ENCODE measurements at places on chromosomes 12 and 14. TPM values are rescaled to one million over a fixed set of nuclear protein-coding genes. Genes with fewer than 3 reads are reported as not detected.

ESR2 gene
- total RNA-seq, result not detected

- DNase-seq, result peak; percentile 52
- H3K4me1 ChIP-seq, result peaks cover 31% of the 10 kb centered on the region
- H3K27me3 ChIP-seq, result peaks cover 1% of the 10 kb centered on the region
- no peaks in the 10 kb centered on the region for H3K36me3 ChIP-seq
- H3K4me3 ChIP-seq, result peak overlapping the region; percentile 34
- H3K27ac ChIP-seq, result peak overlapping the region; percentile 75
These were observed 190.0 kb upstream of the C14orf180 start for GRCh38 chr14:104389326-104390220.

GRCh38 chr12:31323391-31324115, 2.4 kb downstream of the SINHCAF start:
- H3K27me3 ChIP-seq, result peaks cover 2% of the 10 kb centered on the region
- peaks cover 45% of the 10 kb centered on the region for H3K4me1 ChIP-seq
- DNase-seq, result no peak
- peak overlapping the region; percentile 87 for H3K4me3 ChIP-seq
- peaks cover 7% of the 10 kb centered on the region for H3K36me3 ChIP-seq

GRCh38 chr12:92185052-92185451, 39.4 kb upstream of the BTG1 start:
- H3K27me3 ChIP-seq, result no peaks in the 10 kb centered on the region
- H3K36me3 ChIP-seq, result peaks cover 16% of the 10 kb centered on the region
- H3K4me1 ChIP-seq, result peaks cover 45% of the 10 kb centered on the region

DNA sequence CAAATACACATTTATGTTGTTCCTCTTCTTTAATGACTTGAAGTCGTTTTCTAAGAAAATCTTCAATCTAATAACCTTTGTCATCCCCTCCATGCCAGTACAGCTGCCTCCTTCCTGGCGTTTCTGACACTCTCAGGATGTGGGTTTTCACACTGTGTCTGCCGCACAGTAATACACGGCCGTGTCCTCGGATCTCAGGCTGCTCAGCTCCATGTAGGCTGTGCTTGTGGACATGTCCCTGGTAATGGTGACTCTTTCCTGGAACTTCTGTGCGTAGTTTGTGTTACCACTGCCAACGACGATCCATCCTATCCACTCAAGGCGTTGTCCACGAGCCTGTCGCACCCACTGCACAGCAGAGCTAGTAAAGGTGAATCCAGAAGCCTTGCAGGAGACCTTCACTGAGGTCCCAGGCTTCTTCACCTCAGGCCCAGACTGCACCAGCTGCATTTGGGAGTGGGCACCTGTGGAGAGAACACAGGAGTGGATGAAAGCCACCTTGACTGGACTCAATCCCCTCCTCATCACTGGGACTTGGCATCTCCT, 1095.9 kb downstream of the TMEM121 start:
- peak; percentile 44 for DNase-seq
- peak overlapping the region; percentile 39 for H3K4me3 ChIP-seq
- no peaks in the 10 kb centered on the region for H3K36me3 ChIP-seq

DNA sequence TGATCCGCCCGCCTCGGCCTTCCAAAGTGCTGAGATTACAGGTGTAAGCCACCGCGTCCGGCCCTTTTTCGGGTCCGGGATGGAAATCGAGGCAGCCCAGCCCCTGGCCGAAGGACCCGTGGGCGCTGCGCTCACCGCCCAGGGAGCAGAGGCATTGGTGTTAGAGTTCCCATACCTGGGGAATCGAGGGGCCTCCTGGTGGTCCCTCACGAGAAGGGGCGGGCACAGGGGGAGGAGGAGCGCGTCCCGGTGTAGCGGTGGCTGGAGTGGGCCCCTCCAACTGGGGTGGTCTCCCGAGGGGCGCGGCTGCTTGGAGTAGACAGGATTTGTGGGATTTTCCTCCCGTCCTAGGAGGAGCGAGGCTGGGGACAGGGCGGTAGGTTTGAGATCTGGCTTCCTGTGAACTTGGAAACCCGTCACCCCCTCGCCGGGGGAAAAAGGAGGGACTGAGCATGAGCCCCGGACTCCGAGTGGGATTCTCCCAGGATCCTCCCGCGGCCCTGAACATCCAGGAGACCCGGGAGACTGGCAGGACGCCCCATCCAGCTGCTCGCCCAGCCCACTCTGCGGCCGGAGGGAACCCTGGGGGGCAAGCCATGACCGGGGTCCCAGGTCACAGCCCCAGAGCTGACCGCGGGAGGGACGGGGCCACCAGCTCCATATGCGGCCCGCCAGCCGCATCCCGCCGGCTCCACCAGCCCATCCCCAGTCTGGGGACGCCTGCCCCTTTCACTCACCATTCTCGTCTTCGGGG, 70.9 kb downstream of the ASCL4 start:
- peaks cover 3% of the 10 kb centered on the region for H3K4me1 ChIP-seq
- no peaks in the 10 kb centered on the region for H3K36me3 ChIP-seq
- no peak for DNase-seq
- no peak overlapping the region for H3K27ac ChIP-seq
- H3K27me3 ChIP-seq, result peaks cover 75% of the 10 kb centered on the region

All from activated naive CD8-positive, alpha-beta T cell treated with anti-CD3 and anti-CD28 coated beads, Interleukin-2, amount 10 ng/mL, durations not matched to agents 7 days and 5 days (primary cell).